ENCODE measurements at places on chromosomes 13 and 19.

GRCh38 chr19:49348305-49349189 lies 13.3 kb downstream of the CD37 start:
- DNase-seq, result no peak

GRCh38 chr19:41373993-41374392 lies 2.3 kb upstream of the TMEM91 start:
- DNase-seq, result peak; percentile 69

- DNase-seq, result no peak
These were observed 38.4 kb upstream of the NANOS3 start for GRCh38 chr19:13838435-13839129.

DNA sequence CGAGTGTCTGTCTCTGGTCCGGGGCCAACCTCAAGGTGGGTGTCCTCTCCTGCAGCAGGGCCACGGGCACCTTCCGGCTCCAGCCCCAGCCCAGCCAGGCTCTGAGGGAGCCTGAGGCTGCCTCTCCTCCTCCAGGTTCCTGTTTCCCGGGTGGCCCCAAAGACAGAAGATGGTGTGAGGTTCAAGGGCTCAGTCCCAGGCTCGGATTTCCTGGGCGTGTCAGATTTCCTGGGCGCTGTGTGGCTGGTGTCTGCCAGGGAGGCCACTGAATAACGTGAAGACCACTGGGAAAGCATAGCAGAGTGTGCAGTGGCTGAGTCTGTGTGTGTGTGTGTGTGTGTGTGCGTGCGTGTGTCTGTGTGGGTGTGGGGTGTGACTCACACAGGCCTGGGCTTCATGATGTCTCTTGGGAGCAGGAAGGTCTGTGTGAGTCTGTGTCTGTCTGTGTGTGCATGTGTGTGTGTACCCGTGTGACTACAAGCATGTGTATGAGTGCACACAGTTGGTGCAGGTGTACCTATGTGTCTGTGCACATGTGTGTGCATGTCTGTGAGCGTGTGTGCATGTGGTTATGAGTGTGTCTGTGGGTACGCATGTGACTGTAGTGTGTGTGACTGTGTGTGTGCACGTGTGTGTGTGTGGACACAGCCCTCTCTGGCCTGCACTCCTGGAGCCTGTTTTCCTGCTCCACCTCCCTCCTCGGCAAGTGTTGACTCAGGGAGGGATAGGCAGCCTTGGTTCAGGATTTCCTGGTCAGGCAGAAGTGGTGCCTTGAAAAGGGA lies 28.3 kb downstream of the CEBPA start:
- no peak for DNase-seq

- DNase-seq, result no peak
These were observed 673.4 kb upstream of the ARGLU1 start for GRCh38 chr13:107241381-107241780.

DNA sequence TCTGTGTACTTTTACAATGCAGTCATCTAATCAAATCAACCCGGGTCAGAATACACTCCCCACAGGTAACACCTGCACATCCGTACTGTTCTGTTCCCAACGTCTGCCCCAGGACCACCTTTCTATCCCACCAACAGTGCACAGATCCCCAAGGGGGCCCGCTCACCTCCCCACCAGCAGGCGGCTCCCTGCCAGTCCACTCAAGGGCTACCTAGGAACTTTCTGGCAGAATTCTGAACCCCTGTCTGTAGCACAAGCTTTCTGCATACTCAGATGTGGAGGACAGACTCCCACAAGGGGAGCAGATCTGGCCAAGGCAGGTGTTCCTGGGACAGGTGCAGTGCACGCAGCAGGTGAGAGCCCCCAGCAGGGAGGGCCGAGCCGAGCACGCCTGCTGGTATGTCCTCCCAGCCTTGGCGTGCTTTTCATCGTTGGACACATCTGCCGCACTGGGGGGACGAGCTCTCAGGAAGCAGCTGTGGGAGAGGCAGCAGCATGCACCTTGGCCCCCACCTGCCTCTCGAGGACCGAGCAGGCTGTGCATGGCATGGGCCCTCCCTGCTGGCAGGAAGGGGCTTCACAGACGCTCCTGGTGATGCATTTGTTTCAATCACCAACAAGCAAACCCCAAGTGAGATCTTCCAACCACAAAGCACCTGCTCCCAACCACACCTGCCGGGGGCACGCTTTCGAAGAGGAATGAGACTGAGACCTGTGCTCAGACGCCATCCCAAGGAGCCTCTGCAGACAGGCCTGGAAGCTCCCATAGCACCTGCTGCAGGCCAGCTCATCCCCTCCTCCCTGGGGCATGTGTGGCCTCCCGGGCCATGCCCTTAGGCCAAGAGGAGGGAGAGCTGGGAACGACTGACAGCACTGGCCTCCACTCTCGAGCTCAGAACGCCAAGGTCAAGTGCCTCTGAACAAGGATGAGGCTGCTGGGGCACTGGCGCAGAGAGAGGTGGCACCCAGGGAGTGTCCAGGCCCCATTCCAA lies 35.9 kb downstream of the RAB20 start:
- no peak for DNase-seq

All from pons (tissue), 1 donor.